Retina (tissue), 1 donor: ENCODE measurements at places on chromosomes 6 and 20.
A peak's percentile ranks its signal among the peaks of the same experiment; 100 is the strongest.

- no peak for DNase-seq
These were observed 2.5 kb upstream of the LSM14B start for GRCh38 chr20:62119591-62120364.

DNA sequence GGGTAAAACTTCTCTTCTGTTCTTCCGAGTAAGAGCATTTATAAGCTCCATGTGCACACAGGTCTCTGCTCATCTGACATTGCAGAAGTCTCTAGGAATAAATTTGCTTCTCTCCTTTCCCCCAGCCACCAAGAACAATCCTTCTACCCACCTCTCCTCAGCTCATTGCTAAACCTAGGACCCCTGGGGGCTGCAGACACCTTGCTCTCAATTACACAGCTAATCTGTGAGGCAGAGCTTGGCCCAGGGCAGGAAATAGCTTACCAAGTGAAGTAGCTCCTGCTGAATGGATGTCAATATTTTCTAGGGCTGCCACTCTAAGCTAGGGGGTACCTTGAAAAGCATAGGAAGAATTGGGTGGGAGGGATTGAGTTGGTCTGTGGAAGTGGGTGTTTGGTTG is 44.0 kb downstream of the EIF2S2 start:
- no peak for DNase-seq

- no peak for DNase-seq
These were observed 122.4 kb downstream of the IPCEF1 start for GRCh38 chr6:154234019-154234772.

- DNase-seq: no peak
These were observed 15.7 kb upstream of the CD93 start for GRCh38 chr20:23101696-23102406.

GRCh38 chr6:126318797-126319196 is 21.1 kb upstream of the CENPW start:
- DNase-seq: no peak

- peak; percentile 28 for DNase-seq
These were observed 2.1 kb downstream of the NQO2 start for GRCh38 chr6:3001773-3002293.

GRCh38 chr6:98333273-98333672 is 501.1 kb upstream of the POU3F2 start:
- DNase-seq: no peak

DNA sequence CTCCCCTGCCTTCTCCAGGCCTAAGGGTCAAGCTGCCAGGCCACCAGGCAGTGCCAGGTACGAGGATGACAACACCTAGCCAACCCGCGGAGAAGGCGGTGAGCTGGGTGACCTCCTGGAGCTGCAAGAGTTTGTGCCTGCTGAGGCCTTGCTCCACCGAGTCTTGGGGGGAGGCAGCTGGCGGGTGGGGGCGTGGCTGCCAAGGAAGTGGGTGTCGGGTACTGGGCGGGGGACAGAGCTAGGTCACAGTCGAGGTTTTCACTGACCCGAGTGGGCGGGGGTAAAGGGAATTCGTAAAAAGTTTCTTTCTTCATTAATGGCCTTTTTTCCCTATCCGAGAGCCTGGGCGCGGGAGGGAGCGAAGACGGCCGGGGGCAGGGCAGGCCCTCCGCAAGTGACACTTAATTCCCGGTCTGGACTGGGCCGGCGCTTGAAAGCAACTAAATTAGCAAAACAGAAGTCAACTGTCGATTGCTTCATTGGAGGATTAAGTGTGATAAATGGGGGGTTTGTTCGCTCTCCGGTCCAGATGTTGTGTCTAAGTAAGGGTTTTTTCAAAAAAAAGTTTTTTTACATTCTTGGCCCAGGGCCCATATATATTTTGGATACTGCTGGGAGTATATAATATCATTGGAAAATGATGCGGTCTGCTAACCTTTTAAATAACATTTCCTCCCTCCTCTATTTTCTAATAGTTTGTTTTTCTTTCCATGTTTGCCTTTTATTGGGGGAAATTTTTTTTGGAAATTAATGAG is 43.1 kb upstream of the FOXP4 start:
- DNase-seq: peak; percentile 39

- DNase-seq: no peak
These were observed 207.9 kb downstream of the ERMARD start for GRCh38 chr6:169959136-169960002.

- DNase-seq: no peak
These were observed 4.1 kb downstream of the AARS2 start for GRCh38 chr6:44309092-44309491.

DNA sequence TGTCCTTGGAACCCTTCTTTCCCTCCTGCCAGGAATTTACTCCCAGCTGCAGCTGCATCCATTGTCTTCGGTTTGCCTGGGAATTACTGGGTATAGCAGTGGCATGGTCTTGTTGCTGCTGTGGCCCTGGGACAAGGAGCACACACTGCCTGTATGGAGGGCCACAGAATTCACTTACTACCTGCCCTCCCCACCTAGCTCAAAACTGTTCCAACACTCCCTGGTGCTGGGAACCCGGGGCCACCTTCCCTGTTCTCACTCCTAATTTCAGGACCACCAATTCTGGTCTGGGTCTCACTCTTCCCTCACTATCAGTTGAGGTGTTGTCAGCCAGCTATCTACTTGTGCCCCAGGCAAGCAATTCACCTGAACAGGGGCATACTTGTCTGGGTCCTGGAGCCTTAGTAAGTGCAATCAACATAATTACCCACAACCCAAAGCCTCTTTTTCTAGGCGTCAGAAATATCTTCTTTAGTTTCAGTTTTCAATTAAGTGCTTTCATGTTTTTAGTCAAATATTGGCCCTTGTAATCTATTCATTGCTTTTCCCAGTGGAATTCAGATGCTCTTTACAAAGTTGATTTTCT is 47.2 kb downstream of the METTL24 start:
- DNase-seq: no peak
